SW 1271 (cell line): ENCODE measurements at places on chromosomes 2 and 18.

GRCh38 chr2:166084301-166084700 is 43.5 kb downstream of the SCN1A start:
- no peak for DNase-seq

- DNase-seq: no peak
Measured at GRCh38 chr2:238167761-238168160, 9.0 kb downstream of the ERFE start.

DNA sequence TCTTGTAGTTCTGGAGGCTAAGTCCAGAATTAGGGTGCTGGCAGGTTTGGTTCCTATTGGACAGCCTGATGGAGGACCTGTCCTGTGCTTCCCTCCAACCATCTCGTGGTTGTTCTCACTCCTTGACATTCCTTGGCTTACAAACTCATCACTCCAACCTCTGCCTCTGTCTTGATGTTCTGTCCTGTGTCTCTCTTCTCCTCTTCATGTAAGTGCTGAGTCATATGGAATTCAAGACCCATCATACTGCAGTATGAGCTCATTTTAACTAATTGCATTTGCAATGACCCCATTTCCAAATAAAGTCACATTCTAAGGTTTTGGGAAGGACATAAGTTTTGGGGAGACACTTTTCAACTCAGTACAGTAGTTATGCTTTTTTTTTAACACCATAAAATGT is 374.7 kb downstream of the TRIB2 start:
- no peak for DNase-seq

DNA sequence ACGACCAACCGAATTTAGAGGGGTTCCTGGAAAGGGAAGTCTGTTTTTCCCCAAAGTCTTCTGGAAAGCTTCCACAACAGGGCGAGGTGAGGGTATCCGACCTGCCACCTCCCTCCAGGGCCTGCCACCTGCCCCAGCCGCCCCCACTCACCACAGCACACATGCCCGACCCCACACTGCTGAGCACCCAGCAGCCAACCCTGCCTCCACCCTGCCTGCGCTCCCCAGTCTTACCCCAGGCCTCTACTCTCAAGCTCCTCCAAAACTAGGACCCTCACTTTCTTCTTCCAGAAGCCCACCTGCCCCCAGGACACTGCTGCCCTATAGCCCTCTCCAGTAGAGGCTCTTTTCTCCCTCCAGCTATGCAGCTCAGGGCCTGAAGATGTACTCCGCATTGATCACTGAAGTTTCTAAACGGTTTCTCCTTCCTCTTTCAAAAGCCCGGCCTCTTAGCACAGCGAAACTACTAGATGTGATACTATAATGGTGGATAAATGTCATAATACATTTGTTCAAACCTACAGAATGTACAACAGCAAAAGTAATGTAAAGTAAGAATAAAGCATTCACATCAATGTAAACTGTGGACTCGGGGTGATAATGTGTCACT is 128.8 kb upstream of the SLC1A4 start:
- no peak for DNase-seq

GRCh38 chr2:44716131-44716530 is 225.4 kb upstream of the SIX3 start:
- DNase-seq: no peak
